Activated CD4-positive, alpha-beta T cell treated with anti-CD3 and anti-CD28 coated beads, Interleukin-2, amount 50 U/mL, for 24 hours (primary cell): ENCODE measurements at places on chromosomes 16 and 17.
A peak's percentile ranks its signal among the peaks of the same experiment; 100 is the strongest.

- no peak for DNase-seq
Observed at GRCh38 chr17:76561799-76562268, 22.0 kb downstream of the PRCD start.

- no peak for DNase-seq
Observed at GRCh38 chr16:74582970-74583369, 23.9 kb downstream of the GLG1 start.

- DNase-seq: no peak
Observed at GRCh38 chr17:72984145-72984925, 108.2 kb downstream of the SLC39A11 start.

DNA sequence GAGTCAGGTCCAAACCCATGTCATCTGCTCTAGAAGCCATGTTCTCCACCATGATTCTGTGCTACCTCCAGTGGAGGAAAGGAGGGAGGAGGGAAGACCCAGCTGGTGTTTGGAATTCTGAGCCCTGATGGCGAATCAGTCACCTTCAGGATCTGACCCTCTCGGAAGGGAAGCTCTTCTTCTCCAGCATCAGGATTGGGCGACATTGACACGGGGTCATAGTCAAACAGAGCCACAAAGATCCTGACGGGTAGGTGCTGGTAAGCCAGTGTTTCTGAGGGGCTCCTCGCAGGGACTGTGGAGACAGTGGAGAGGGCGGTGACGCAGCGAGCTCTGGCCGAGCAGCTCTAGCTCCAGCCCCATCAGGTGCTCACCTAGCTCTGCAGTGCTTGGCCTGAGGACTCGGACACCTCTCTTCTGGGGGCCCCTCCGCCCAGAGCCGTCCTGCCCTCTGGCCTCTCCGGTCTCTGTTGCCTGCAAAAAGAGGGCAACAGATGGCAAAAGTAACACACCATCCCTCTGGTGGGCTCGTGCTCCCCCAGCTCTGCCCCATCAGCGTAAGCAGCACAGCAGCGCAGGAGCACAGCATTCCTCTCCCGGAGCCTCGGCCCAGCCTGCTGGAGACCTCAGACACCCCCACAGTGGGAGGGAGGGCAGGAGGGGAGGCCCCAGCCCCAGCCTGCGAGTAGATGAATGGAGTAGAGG, 21.0 kb downstream of the TSPOAP1 start:
- DNase-seq: no peak

GRCh38 chr16:63188086-63188771, 1152.0 kb upstream of the CDH8 start:
- DNase-seq: no peak

GRCh38 chr16:82017911-82018568, 6.8 kb upstream of the SDR42E1 start:
- DNase-seq: no peak

GRCh38 chr17:16980813-16981731, 9.2 kb upstream of the TNFRSF13B start:
- DNase-seq: no peak

- no peak for DNase-seq
Observed at GRCh38 chr16:30004811-30005242, 6.0 kb downstream of the DOC2A start.

DNA sequence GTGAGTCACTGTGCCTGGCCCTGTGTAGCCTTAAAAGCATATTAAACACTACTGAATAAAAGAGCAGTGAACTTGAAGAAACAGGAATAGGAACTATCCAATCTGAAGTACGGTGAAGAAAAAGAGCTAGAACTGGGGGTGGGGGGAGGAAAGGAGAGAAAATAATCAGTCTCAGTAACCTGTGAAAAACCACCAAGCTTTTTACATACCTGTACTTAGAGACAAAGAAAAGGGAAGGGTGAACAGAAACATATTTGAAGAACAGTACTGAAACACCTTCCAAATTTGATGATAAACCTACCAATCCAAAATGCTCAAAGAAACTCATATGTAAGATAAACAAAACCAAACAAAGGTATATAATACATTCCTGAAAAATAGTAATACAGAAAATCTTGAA, 77.5 kb downstream of the USP32 start:
- no peak for DNase-seq

GRCh38 chr16:51464996-51465395, 313.9 kb upstream of the SALL1 start:
- DNase-seq: no peak

GRCh38 chr16:15775209-15775608, 81.6 kb downstream of the MYH11 start:
- DNase-seq: no peak

DNA sequence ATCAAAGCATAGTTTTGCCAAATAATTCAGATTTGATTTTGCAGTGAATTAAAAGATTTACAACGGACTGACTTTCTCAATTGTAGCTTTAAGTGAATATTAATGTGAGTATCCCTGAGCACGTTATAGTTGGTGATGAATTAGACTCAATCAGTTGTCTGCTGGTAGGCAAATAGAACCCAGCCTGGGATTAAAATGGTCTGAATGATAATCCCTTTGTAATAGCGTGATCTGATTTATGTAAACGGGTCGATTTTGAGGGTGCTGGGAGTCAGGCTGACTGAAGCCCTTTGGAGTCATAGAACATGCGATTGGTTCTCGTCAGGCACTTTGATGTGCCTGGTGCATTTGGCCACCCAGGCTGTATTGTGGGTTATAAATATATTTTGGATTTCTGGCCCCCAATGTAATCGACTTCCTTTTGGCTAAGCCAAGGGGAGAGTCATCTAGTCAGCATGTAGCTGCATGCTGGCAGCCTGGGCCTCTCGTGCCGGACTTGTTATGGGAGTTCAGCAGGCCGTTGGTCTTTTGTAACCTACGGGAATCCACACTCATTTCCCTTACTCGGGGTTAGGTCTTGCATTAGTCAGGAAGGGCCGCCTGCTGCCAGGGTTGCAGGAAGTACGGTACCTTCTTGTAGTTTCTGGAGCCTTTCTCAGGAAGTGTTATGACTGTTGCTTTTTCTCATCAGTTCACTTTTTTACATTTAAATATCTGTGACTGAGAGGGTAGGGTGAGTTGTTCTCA, 5.4 kb downstream of the PGS1 start:
- DNase-seq: peak; percentile 61

DNA sequence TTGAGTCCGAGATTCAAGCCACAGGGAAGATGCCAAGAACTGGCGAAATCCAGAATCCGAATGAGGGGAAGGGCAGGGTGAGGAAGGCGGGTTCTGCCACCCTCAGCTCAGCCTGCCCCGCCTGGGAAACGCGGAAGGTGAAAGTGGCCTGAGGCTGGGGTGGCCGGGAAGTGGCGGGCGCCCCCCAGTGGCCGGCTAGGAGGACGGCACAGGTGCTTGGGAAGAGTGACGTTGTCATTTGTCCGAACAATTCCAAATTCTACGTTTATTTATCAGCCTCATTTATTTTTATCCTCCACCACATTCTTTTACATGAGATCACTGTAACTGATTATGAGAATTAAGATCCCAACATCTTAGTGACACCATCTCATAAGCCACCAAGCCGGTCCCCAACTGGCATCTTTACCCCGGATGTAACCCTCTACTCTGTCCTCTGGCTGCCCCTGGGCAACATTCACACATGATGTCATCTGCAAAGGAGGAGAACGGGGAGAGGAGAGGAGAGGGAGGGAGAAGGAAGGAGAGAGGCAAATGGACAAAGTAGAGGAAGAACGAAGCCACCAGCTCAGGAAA, 21.3 kb downstream of the SRCIN1 start:
- DNase-seq: peak; percentile 45

DNA sequence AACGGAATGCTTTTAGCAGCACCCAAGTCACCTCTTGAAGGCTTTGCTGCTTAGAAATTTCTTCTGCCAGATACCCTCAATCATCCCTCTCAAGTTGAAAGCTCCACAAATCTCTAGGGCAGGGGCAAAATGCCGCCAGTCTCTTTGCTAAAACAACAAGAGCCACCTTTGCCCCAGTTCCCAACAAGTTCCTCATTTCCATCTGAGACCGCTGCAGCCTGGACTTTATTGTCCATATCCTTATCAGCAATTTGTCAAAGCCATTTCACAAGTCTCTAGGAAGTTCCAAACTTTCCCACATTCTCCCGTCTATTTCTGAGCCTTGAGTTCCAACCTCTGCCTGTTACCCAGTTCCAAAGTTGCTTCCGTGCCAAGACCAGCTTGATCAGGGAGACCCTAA, 27.4 kb downstream of the TMC6 start:
- no peak for DNase-seq

DNA sequence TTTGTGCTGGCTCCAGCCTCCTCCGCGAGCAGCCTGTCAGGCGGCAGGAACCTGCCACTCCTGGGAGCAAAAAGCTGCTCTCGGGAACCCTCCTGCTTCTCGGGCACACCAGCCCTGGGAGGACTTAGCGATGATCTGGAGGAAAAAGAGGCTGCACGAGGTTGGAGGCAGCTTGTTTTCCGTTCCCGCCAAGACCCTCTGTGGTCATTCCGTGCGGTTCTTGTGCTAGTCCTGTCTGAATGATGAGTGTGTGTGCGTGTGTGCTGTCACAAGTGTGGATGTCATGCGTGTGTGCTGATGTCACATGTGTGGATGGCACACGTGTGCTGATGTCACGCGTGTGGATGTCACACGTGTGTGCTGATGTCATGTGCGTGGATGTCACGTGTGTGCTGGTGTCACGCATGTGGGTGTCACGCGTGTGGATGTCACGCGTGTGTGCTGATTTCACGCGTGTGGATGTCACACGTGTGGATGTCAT, 150.0 kb downstream of the NPIPB11 start:
- no peak for DNase-seq

DNA sequence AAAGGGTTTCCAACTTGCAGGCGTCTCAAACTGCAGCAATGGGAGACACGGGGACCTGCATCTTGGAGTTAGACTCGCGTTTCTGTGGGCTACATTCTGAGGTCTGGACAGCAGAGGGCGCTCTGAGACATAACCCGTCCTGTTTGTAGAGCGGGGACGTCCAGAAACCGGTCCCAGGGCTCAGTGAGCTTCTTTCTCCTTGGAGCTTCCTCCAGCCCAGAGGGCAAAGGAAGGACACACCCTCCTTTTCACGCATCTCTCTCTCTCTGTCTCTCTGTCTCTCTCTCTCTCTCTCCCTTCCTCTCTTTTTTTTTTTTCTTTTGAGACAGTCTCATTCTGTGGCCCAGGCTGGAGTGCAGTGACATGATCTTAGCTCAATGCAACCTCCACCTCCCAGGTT, 19.8 kb downstream of the COX4I1 start:
- DNase-seq: peak; percentile 71
